ENCODE measurements at places on chromosomes 3 and 15.
A peak's percentile ranks its signal among the peaks of the same experiment; 100 is the strongest.

GRCh38 chr15:64530918-64531317, 70.5 kb downstream of the ZNF609 start:
- DNase-seq = no peak

DNA sequence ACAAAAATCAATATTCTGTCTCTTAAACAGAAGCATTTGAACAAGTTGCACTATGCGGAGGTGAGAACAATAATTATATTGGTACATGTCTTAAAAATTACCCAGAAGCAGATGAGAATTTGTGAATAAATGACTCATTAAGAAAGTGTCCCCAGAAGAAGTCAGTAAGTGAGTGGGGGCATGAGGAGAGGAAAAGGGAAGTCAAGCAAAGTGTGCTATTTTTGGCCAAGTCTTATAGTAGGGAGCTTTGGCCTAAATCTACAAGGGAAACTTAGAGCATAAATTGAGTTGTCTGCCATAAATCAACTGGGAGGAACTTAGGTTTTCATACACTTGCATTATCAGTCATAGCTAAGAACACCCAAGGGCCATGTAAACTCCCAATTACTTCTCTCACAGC, 86.9 kb upstream of the SATB1 start:
- no peak for DNase-seq

GRCh38 chr3:183870563-183870962, 14.1 kb downstream of the PARL start:
- no peak for DNase-seq

DNA sequence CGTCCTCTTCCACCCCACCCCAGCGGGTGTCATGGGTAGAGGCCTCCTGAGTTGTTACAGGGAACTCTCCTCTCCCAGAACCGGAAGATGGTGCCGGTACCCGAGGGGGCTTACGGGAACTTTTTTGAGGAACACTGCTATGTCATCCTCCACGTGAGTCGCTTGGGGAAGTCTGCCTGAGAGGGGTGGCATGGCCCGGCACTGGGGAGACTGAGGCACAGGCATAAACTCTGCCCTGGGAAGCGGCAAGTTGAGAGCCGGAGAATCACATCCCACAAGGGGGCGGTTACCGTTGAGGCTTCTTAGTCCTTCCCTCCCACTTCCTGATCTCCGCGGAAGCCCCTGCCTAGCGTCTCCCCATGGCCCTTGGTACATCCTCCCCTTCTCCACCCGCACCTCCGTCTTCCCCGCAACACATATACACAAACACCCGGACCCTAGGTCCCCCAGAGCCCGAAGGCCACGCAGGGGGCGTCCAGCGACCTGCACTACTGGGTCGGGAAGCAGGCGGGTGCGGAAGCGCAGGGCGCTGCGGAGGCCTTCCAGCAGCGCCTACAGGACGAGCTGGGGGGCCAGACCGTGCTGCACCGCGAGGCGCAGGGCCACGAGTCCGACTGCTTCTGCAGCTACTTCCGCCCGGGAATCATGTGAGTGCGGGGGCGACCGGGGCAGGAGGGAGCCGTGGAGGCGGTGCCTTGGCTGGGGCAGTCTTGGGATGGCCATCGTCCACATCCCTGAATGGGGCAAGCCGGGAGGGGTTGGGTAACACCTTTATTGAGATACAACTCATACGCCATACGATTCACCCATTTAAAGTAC, 3.4 kb downstream of the VILL start:
- peak; percentile 78 for DNase-seq

DNA sequence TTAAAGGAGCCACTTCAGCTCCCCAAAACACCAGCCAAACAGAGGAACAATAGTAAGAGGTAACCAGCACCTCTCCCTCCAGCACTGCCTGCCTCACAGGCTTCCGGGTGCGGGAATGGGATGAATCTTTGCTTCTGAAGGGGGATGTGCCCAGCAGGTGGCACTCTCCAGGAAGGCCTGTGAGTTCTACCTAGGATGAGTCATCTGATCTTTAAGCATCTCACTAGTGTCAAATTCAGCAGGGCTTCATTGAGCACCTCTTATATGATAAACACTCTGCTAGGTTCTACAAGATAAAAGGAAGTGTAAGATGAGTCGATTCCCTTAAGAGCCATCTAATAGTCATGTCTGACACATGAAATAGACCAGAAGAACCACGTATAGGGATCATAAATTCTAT, 237.4 kb upstream of the UMPS start:
- peak; percentile 9 for DNase-seq

GRCh38 chr3:189690237-189690636, 59.0 kb downstream of the TP63 start:
- DNase-seq = no peak

DNA sequence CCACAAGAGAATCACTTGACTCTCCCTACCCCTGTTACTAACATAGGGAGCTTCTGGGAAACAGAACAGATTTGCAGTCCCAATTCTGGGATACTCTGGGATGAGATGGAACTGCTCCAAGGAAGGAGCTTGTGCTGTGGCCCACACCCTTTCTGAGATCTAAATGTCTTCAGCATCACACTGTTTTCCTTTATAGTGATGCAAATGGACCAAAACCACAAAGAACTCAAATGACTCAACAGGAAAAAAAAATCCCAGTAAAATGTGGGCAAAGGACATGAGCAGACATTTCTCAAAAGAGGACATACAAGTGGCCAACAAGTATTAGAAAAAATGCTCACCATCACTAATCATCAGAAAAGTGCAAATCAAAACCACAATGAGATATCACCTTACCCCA, 155.6 kb downstream of the NECTIN3 start:
- no peak for DNase-seq

DNA sequence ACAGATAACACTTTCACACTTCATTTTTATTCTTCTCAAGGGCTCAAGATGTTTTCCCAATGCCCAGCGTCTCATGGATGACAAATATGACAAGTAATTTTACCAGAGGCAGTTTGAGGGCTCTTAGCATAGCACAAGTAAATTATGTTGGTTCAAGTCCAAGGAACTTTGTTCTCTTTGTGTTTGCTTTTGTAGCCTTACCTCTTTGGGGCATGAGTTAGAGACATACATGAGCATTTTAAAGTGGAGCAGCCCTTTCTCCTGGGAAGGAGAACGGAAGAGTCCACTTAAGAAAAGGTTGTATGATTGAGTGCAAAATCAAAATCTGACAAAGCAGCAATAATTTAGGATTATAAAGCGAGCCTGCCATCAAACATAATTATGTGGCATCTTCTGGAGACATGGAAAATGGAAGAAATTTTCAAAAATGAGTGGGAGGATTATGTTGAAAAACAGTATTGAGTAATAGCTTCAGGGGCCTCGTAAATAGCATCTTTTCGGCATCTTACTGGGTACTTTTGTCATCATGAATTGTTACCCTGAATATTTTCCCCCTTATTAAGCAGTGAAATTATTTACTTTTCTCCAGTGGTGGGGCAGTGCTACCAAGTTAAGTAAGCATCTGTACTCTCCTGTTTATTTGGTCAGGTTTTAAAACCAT, 65.9 kb downstream of the PGPEP1L start:
- no peak for DNase-seq

DNA sequence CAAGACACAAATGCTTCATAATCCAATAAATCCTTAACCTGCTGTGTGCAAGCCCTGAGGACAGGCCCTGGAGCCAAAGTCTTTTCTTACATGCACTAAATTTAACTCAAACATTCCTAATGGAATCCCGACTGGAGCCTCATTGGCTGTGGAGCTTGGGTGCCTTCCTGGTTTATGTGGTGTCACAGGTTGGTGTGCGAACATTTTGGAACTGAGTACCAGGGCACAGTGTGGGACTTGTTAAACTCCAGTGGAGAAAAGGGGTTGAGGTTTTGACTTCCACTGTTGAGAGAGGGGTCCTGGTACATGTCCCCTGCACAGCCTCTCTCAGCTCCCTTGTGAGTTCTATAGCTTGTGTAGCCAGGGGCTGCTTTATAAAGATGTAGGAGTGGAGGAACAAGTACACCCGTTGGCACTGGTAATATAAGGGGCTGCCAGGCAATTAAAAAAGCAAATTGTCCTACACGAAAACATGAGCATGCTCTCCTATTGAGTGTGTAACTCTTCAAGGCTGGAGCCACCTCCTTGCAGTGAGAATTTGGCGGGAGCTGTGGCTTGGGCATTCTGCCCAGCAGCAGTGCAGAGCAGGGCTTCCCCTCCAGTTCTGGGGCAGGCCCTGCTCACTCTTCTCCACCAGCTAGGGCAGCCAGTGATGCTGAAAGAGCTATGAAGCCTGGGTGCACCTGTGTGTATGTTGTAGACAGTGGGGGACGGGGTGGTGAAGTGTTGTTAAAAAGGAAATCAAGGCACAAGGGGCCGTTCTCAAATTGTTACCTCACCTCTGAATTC, 218.1 kb downstream of the CLSTN2 start:
- DNase-seq = no peak

GRCh38 chr3:42300013-42300412, 34.0 kb upstream of the CCK start:
- DNase-seq = peak; percentile 9

GRCh38 chr15:56492791-56493555, 28.0 kb upstream of the MNS1 start:
- DNase-seq = no peak

- DNase-seq = no peak
Observed at GRCh38 chr15:60155661-60156060, 151.6 kb downstream of the FOXB1 start.

- DNase-seq = no peak
Observed at GRCh38 chr3:143266927-143267326, 147.4 kb downstream of the CHST2 start.

GRCh38 chr3:192417017-192417416, 310.3 kb downstream of the FGF12 start:
- DNase-seq = no peak

- no peak for DNase-seq
Observed at GRCh38 chr3:177633671-177634207, 436.5 kb upstream of the TBL1XR1 start.

GRCh38 chr3:78506581-78507195, 1261.1 kb downstream of the ROBO1 start:
- DNase-seq = no peak

DNA sequence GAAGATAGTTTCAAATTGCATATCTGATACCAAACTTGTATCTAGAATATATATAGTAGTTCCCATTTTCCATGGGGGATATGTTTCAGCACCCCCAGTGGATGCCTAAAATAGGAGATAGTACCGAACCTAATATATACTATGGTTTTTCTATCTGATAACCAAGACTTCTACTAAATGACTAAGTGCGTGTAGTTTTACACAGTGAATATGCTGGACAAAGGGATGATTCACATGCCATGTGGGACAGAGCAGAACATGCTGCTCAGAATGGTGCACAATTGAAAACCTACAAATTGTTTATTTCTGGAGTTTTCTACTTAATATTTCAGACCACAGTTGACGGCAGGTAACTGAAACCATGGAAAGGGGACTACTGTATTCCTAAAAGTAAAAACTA, 73.4 kb upstream of the TP63 start:
- no peak for DNase-seq

DNA sequence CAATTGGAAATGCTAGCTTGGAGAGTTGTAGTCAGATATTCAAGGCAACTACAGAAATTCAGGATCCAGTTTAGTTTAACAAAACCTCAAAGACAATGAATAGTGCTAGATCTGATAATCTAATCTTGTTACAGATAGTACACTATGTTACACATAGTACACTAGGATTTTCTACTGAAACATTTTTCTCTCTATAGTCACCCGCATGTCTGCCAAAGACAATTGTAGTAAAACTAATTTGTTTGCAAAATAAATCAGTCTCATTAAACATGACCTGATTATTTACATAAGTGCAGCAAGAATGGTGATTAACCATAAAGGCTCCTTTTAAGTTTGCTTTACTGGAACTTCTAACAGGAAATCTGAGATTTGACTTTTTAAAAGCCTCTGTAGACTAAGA, 52.0 kb downstream of the ILDR1 start:
- DNase-seq = no peak

- no peak for DNase-seq
Observed at GRCh38 chr3:57803647-57804081, 47.6 kb downstream of the SLMAP start.

DNA sequence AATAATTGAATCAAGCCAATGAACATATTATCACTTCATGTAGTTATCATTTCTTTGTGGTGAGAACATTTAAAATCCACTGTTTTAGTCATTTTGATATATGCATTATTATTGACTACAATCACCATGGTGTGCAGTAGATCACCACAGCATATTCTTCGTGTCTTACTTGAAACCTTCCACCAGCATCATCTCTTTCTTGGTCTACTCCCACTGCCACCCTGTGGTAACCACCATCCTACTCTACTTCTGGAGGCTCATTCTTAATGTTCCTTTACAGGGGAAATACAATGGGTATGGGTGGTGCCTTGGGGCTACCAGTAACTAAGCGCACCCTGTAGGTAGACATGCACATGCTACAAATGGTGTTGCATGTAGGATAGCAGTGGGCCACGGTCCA, 25.4 kb downstream of the PXK start:
- DNase-seq = peak; percentile 24

DNA sequence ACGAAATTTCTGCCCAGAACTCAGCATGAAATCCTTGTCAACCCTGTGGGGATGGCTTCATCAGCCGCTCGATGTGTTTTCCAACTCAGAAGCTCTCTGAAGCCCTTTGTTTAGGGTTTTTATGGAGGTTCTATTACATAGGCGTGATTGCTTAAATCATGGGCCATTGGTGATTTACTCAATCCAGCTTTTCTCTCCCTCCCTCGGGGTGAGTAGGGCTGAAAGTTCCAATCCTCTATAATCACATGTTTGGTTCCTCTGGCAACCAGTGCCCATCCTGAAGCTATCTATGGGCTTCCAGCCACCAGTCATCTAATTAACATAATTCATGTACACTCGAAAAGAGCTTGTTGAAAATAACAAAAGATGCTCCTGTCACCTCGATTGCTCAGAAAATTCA, 51.6 kb downstream of the GATM start:
- DNase-seq = no peak

- no peak for DNase-seq
Observed at GRCh38 chr3:37723585-37723984, 138.1 kb upstream of the CTDSPL start.

GRCh38 chr3:79011821-79012529, 755.8 kb downstream of the ROBO1 start:
- no peak for DNase-seq

- no peak for DNase-seq
Observed at GRCh38 chr15:25939122-25939521, 76.0 kb upstream of the ATP10A start.

GRCh38 chr3:71307991-71308697, 275.4 kb downstream of the FOXP1 start:
- DNase-seq = no peak

DNA sequence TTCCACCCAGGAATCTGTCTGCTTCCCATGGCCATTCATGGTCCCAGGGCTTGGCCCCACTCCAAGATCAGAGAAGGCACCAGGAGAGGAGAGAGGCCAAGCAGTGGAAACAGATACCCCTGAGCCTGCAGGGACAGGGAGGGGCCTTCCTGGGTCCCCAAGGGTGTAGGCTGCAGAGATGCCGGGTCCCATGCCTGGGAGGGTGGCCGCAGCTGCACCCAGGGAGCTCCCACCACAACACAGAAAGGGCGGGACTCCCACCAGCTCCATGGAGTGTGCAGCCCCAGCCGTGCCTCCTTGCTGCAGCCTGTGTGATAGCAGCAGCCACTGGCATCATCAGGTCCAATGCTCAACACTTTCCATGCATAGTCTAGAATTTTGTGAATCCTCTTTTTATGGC, 331.5 kb downstream of the UACA start:
- DNase-seq = no peak

- no peak for DNase-seq
Observed at GRCh38 chr3:65485826-65486469, 552.8 kb downstream of the MAGI1 start.

GRCh38 chr3:195802795-195803194, 8.9 kb downstream of the MUC4 start:
- no peak for DNase-seq

Measured in stimulated activated CD4-positive, alpha-beta T cell treated with anti-CD3 and anti-CD28 coated beads, Interleukin-1b, Interleukin-23, amount 100 ng/mL, for 48 hours (primary cell).